CD14-positive monocyte (primary cell): ENCODE measurements at places on chromosomes 4 and X.

DNA sequence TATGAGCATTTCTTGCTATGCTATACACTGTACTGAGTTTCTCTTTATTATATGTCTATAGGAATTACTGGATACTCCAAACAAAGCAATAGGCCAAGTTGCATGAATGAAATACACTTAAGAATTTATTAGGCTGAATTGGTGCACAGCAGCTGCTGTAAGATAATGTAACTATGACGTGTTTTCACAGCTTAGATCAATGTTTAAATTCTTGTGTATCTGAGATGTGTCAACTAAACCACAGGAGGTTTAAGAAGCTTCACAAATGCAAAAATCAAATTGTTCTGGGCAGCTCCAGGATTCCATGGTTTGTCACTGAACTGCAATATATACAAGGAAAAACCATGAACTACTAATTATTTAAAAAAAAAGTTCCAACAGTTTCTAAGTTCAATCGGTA lies 156.7 kb downstream of the MAPK10 start:
- no peak for DNase-seq

DNA sequence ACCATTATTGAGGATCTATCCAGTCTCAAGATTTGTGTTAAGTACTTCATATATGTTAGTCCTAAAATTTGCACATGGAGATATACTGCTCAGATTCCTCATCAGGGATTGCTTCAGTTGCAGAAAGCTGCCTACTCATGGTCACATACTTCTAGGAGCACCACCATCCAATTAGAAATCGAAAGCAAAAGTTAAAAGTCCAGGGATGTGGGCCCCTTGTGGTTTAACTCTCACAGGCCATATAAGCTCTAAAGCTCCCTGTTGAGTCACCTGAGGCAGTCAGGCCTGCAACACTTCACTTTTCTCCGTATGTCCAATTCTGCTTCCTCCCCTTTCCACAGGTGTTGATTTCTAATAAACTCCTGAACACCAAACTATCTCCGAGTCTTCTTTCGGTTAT lies 84.2 kb downstream of the CNOT6L start:
- DNase-seq: peak; percentile 71

- DNase-seq: no peak
Observed at GRCh38 chr4:148060264-148061140, 328.6 kb downstream of the ARHGAP10 start.

DNA sequence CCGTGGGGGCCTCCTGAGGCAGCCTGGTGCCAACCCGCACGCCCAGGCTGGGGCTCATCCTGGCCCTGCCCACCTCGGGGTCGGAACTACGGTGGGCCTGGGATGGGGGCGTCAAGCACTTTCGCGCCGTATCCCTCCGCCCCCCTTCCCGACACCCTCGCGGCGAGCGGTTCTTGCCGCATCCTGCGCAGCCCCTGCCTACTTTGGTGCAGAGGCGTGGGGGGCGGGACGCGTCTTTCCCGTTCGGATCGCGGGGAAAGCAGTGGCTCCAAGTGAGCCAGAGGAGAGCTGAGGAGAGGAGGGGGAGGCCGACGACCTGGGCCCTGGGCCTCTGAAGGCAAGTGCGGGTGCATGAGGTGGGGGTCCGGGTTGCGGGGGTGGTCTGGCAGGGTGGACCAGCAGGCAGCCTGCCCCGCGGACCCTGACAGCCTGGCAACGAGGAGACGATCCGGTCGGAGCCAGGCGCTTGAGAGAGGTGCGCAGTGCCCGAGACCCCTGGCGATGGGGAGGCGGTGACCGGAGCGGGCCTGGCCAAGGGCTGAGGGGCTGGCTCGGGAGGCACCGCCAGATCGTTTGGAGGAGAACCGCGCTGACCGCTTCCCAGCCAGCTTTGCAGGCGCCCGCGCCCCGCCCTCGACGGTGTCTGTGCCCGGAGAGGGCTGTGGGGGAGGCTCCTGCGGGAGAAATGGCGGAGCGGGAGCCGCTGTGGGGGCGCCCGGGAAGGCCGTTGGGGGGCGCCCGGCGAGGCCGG lies at the start of gene GPRASP2:
Gene GPRASP2 (plus strand): TSS at position 233 of the 751 bp plus-strand sequence. CDS start 2,422 bp downstream, outside the sequence.
- no peak for DNase-seq

DNA sequence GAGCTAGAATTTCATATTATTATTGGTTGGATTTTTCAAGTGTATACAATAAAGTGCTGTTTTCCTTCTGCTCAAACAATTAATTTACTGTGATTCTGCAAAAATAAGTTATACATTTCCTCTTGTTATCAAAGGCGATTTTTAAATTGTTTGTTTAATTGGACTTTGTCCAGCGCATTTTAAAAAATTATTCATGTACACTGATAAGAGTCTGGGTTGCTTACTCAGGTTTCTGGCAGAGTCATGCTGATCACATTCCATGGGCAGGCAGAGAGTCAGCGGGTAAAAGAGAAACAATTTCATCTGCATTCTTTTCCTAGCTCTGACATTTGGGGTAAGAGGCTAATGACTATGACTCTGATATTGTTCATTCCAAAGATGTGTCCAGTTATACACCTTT lies 8.9 kb downstream of the FAT4 start:
- no peak for DNase-seq

DNA sequence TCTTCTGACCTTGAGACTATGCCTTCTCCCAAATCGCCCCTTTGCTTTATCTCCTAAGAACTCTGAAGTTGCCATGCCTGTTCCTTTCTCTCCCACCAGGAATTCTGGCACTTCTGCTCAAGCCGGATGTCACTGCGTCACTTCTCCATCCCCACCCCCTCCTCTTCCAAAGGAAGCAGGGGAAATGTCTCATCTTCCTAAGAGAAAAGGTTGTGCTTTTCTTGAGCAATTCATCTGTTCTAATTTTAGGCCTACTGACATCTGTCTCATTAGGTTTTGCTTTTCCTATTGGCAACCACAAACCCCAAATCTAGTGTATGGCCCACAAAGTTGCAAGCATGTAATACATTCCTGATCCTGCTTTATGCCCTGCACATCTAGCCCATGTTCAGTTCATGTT lies 163.1 kb upstream of the PLAC1 start:
- DNase-seq: peak; percentile 3

GRCh38 chrX:150525061-150525919 lies 43.1 kb upstream of the MTM1 start:
- no peak for DNase-seq

- DNase-seq: peak; percentile 0
Observed at GRCh38 chrX:261919-262352, 19.2 kb upstream of the PLCXD1 start.

DNA sequence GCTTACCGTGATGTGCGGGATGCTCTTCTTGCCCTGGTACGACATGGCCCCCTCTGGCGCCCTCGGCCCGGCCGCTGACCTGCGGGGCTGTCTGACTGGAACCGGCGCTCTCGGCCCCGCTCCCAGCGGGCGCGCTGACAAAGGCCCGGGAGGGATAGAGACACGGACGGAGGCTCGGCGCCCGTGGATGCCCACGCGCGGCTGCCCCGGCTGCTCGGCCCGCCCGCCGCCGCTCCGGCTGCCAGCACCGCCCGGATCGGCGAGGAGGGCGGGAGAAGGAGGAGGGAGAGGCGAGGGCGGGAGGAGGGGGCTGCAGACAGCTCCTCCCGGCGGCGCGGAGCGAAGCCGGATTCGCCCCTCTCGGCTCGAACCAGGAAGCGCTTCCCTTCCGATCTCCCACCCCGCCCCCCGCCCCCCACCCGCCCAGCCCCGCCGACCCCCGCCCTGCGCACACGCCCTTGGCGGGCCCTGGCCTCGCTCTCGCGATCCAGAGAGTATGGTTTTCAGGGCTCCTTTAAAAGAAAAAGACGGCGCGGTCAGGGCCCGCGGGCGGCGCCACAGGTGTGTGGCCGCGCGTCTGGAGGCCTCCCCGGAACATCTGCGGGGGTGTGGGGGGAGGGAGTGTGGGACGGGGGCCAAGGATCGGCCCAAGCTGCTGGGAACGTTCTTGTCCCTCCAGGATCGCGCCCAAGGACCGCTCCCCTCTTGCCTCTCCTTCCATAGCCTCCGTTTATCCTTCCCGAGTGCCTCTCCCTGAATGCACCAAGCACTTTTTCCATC lies 4.5 kb downstream of the CRMP1 start:
- DNase-seq: no peak

DNA sequence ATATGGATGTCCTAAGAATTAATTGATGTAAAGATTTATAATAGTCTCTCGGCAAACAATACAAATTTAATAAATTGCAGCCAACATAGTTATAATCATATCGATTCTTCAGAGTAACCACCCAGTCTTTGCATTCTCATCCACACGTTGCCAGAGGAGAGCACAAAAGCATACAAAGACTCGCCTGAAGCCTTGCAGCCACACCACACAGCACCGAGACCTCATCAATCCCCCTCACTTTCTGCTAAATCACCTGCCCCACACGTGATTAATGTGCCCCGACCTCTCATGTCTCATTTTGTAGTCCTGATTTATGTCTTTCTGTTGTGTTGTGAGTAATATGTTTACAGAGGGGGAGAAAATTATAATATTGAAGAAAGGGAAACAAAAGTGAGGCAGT lies 510.4 kb downstream of the TRIML1 start:
- DNase-seq: no peak

- no peak for DNase-seq
Observed at GRCh38 chr4:134539729-134540231, 338.2 kb upstream of the PABPC4L start.

GRCh38 chr4:61666244-61666643 lies 466.1 kb downstream of the ADGRL3 start:
- DNase-seq: no peak

DNA sequence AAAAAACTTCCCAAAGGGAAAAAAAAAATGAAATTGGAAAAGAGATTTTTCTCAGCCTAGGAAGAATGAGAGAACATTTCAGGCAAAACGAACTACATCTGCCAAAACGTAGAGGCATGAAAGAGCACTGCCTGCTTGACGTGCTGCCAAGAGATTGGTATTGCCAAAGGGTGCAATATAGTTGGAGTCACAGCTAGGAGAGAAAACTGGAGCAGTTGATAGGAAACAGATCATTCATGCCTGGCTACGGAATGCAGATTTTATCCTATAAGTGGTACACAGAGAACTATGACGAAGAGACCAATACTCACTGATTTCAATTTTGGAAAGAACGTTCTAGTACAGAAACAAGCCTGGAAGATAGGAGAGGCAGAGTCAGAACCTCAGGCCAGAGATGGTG lies 68.4 kb upstream of the IQCM start:
- DNase-seq: no peak

GRCh38 chr4:28682847-28683246 lies 1822.2 kb downstream of the STIM2 start:
- no peak for DNase-seq

- DNase-seq: no peak
Observed at GRCh38 chr4:15303052-15303641, 124.7 kb upstream of the C1QTNF7 start.

DNA sequence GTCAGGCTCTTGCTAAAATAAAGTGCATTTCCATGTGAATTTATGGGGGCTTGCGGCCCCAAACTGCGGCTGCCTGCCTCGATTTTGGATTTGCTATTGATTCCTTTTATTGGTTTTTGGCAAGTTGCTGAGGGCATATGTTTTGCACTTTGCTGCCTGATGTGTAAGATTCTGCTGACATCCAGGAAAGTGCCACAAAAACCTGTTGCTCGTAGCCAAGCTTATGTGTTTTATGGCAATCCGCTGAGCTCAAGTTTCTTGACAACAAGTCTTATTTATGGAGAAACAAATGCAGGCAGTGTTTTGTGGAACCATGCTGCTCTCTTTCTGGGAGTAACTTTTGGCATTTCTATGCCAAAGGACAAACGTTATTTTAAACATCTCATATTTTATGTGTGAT lies 97.3 kb upstream of the DDIT4L start:
- DNase-seq: no peak

DNA sequence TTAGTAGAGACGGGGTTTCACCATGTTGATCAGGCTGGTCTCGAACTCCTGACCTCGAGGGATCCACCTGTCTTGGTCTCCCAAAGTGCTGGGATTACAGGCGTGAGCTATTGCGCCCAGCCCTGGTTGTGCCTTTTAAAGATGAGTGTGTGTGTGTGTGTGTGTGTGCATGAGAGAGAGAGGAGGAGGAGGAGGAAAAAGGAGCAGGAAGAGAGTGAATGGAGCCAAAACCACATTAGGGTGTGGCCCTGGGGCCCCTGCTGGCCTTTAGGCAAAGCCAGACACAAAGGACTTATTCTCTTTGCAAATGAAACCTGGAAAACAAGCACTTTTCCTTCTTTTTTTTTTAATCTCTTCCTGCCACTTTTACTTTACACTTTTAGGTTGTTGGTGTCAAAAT lies 48.2 kb upstream of the KLF3 start:
- DNase-seq: no peak

DNA sequence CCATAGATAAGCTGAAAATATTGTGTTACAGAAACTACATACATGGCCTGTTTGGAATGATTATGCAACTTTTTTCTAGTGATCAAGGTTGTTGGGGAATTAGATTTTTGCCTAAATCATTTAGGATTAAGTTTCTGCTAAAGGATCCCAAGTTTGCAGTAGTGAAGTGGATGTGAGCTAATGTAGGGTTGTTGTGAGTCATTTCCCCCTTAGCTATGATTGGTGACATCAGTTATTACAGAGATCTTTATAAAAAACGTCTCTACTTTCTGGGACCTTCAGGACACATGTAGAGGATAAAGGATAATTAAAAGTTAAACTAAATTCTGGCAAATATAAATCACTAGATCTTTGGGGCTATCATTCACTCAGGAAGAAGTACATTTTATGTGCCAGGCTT lies 133.3 kb downstream of the GATB start:
- no peak for DNase-seq

- peak; percentile 27 for DNase-seq
Observed at GRCh38 chrX:13533726-13534125, 35.7 kb upstream of the EGFL6 start.

DNA sequence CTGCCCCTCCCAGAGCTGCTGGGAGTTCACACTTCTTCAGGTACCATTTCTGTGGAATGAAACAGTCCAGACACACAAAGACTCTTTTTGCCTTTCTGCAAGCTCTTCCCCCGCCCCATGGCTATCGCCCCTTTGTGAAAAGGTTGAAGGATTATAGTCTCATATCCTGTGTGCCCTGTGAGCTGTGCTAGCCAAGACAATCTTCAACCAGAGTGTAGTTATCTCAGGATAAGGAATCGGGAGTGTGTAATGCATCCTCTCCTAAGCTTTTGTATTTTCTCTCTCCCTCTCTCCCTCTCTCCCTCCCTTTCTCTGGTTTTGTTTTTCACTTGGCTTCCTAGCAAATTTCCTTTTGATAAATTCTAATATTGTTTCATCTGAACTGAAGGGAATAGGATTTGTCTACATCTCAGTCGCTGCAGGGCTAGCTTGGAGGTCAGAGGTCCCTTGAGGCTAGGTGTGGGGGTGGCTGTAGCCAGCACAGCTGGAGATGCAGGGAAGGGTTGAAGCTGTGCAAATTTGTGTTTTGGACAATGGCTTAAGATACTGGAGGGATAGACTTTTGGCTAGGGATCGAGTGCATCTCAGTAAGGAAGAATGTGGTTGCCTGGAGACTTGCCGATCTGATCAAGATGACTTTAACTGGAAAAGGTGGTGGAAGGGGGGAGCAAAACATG lies 74.6 kb upstream of the NALF2 start:
- DNase-seq: no peak

DNA sequence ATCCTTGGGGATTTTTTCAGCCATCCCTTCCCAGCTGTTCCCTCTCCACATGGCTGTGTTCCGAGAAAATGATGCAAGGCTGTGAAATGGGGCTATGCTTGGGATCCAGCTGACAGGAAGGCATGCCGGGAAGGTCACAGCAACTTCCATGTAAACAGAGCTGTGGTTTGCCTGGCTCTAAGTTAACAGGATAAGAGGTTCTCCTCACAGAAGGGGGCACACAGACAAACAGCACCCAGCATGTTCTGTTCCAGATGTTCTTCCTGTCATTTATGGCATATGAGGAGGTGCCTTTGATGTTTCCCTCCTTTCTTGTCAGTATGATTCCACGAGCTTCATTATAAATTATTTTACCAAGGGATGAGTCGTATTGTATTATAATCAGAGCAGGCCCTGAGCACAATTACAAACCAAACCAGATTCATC lies 220.7 kb downstream of the ANTXR2 start:
- no peak for DNase-seq
